NCI-H1417 treated with DMSO at 0.1 percent for 48 hours (cell line): ENCODE measurements at places on chromosomes 5 and 9.

DNA sequence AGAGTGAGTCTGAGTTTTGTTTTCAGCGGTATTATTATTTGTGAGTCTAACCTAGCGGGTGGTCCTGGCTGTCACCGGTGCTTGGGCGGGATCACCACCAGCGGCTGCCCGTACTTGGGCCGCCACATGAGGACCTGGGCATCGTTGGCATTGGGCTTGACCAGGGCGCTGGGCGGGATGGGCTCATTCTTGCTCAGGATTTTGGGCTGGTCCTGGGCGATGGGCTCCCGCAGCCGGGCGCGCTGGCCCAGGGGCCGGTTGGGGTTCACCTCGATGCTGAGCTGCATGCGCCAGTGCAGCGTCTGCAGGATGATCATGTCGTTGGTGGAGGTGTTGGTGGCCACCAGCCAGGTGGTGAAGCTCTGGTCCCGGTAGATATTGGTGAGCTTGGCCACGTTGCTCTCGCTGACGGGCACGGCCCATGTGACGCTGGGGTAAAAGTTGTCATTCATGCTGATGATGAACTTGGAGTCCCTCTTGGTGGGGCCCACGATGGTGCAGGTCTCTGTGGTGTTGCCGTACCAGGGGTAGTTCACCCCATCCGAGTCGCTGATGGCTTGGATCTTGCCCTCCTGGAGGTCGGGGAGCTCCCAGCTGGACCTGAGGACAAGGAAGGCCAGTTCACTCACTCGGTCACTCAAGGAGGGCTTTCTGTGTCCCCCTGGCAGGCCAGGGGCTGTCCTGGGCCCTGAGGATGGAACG lies 15.4 kb downstream of the FAM78A start:
- no peak for DNase-seq

GRCh38 chr5:132475497-132475882 lies 15.1 kb downstream of the IRF1 start:
- DNase-seq = no peak

- DNase-seq = no peak
Observed at GRCh38 chr5:73256862-73257261, 83.9 kb downstream of the TMEM174 start.

- no peak for DNase-seq
Observed at GRCh38 chr9:77765781-77766259, 117.7 kb upstream of the GNA14 start.

DNA sequence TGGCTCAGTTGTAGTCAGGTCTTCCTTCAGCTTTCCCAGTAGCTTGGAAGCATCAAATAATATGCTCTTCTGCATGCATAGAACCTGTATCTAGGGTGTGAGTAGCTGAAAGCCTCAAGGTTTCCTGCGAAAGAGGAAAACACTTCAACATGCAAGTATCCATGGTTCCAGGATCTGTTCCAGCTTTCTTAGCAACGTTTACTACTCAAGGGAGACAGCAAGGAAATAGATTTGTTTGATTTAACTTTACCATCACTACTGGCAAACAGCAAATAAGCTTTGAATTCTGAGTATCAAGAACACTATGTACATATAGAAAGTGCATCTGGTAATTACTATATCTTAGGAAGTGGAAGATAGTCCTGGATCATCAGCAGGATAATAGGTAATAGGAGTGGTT lies 341.0 kb downstream of the PRR16 start:
- DNase-seq = no peak
